AML-193 (cell line): ENCODE measurements at places on chromosomes 12 and 14.

- no peak for DNase-seq
These were observed 421 bp upstream of the RBMS2 start for GRCh38 chr12:56521209-56521589.

GRCh38 chr14:55706893-55707292 is 126.9 kb downstream of the KTN1 start:
- no peak for DNase-seq

DNA sequence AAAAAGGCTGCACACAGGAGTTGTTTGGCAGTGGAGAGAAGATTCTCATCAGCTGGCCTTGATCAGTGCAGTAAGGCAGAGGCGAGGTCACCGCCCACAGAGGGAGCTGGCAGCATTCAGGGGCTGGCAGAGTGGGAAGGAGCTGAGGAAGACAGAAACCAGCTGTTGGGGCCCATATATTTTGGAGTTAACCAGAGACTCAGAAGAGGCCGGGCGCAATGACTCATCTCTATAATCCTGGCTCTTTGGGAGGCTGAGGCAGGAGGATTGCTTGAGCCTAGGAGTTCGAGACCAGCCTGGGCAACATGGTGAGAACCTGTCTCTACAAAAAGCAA is 17.7 kb downstream of the SMCO2 start:
- DNase-seq: no peak

DNA sequence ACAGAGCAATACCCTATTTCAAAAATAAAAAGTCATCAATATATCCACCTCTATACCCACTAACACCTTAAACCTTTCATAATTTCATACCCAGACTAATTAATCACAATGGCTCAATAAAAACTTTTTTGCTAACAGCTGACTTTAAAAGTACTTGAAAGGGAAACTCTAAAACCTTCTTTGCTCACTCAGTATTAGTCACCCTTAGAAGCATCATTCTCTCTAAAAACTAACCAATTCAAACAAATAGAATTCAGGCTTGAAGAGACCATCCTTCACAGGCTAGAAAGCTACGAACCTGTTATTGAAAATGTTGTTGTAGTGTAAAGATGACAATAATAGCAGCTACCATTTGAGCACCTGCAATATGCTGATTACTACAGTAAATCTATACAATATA is 37.2 kb downstream of the HECTD1 start:
- DNase-seq: no peak

GRCh38 chr14:70771781-70772212 is 37.5 kb downstream of the MAP3K9 start:
- no peak for DNase-seq

DNA sequence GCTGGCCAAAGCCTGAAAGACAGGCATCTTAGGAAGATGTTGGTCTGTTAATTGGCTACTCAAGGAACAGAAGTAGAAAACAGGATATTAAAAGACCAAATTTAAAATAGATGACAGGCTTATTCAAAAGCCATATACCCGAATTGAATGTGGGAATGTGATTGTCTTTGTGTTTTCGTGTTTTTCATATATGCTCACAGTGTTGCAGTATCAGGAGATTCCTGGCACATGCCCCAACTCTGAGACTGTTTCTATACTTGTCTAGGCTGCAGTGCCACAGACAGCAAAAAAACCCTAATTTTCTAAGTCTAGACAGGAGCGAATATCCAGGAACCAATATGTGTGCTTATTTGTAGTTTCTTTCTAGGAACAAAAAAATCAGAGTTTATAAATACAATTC is 57.4 kb upstream of the KRR1 start:
- DNase-seq: no peak

- no peak for DNase-seq
These were observed 4.5 kb downstream of the GNPNAT1 start for GRCh38 chr14:52786887-52787286.

GRCh38 chr14:71267691-71268090 is 360.4 kb downstream of the PCNX1 start:
- DNase-seq: no peak

GRCh38 chr12:102562836-102563425 is 82.6 kb upstream of the IGF1 start:
- DNase-seq: no peak

- no peak for DNase-seq
These were observed 8.1 kb downstream of the TNS2 start for GRCh38 chr12:53057816-53058500.

GRCh38 chr12:104643093-104643818 is 186.5 kb downstream of the CHST11 start:
- DNase-seq: no peak

DNA sequence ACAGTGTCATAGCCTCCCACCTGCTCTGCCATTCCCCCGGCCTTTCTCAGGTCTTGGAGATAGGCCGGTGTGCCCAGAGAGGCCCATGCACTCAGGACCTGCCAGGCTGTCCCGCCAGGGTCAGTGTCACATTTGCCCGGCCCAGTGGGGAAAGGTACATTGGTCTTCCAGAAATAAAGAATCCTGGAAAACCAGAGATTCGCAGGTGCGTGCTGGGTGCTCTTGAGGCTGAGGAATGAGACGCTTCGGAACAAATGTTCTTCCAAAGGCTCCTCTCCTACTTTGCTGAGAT is 205.8 kb upstream of the RTL1 start:
- DNase-seq: no peak
